ENCODE measurements at places on chromosomes 3 and 15.
A peak's percentile ranks its signal among the peaks of the same experiment; 100 is the strongest.

GRCh38 chr15:34055868-34056595 lies 17.0 kb upstream of the AVEN start:
- DNase-seq: no peak

GRCh38 chr15:55389264-55389607 lies 18.9 kb downstream of the CCPG1 start:
- DNase-seq: no peak

GRCh38 chr3:113151461-113152031 lies 59.8 kb upstream of the BOC start:
- DNase-seq: peak; percentile 70

DNA sequence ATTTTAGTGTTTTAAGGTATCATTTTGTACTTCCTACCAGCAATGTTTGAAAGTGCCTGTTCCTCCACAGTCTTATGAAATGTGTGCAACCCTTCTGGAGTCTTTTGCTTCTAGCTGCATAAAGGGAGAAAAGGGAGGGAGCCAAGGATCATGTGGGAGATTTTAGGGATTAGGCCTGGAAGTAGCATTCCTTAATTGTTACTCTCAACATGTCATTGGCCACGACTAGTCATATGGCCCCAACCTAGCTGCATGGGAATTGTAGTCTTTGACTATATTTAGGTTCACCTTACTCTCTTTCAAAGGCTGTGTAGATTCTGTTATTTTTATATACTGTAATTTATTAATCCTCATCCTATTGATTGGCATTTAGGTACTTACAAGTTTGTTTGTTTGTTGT lies 14.9 kb downstream of the CRTAP start:
- no peak for DNase-seq

- DNase-seq: no peak
Measured at GRCh38 chr3:196965804-196966173, 2.8 kb downstream of the PIGZ start.

DNA sequence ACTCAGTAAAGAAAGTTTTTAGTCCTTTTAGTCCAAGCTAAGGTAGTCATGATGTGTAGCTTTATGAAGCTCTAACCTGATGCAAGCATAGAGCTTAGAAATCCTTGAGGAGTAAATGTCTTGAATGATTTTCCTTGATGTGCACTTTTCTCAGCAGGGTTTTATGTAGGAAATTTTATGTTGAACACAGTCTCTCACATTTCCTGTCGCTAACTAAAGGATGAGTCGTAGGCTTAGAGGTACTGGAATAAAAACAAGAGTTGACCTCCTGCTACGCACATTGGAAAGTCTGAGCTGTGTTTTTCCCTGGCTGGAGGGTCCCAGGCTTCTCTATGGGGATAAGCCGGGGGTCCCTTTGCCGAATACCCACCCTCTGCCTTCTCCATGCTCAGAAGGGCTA lies 34.7 kb upstream of the ZPLD1 start:
- no peak for DNase-seq

DNA sequence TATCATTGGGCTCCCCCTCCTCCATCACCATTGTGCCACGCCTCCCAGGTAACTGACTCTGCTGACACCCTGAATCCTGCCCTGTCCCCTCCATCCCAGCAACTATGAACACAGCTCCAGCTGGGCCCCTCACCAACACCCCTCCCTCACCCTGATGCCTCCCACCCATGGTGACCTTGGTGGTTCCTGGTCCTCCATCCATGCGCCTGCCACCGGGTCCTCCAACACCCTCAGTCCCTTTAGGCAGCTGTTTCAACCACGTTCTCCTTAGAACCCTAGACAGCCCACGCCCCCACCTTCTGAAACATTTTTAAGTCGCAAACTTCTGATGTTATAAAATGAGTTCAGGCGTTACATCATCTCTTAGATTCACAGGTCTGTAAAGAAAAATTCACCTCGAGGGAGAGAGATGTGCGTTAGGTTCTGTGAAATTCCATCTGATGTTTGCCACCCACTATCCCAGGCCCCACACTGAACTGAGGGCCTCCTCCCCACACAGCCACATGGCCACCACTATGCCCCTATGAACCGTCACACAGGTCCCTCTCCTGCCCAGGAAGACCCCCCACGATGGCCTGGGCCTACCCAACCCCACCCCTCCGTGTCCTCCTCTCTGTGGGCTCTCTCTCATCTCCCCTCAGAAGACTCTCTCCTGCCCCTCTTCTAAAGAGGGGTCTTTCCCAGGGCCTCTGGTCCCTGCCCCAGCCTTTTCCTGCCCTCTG lies 29.8 kb downstream of the PCSK6 start:
- no peak for DNase-seq

DNA sequence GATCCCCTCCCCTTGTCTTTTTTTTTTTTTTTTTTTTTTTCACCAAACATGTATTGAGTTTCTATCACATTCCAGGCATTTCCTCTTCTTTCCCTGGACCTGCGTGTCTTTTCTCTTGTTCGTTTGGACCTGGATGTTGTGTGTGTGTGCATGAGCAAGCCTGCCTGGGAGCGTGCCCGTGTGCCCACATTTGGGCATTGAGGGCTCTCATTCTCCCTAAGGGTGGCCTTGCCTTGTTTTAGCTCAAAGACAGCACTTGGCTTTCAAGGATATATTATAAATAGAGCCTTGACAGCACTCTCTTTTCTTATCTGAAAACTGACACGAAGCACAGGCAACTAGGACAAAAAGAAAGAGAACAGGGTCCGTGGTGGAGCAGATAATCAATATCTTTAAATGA lies 39.0 kb upstream of the SLC25A26 start:
- DNase-seq: no peak

- no peak for DNase-seq
Measured at GRCh38 chr3:100047455-100048141, 66.7 kb downstream of the FILIP1L start.

DNA sequence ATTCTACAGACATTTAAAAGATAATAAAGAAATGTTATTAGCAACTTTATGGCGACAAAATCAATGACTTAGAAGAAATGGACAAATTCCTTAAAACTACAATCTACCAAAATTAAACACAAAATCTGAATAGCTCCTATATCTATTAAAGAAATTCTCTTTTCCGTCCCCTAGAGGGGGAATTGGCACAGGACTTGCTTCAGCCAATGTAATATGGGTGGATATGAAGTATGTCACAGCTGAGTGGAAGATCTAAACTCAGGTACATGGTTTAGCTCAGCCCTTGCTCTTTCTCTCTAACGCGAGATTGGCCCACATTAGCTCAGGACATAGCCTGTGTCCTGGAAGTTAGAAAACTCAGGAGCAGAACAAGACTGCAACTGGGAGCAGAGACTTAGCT lies 79.3 kb downstream of the DNAH12 start:
- DNase-seq: no peak

DNA sequence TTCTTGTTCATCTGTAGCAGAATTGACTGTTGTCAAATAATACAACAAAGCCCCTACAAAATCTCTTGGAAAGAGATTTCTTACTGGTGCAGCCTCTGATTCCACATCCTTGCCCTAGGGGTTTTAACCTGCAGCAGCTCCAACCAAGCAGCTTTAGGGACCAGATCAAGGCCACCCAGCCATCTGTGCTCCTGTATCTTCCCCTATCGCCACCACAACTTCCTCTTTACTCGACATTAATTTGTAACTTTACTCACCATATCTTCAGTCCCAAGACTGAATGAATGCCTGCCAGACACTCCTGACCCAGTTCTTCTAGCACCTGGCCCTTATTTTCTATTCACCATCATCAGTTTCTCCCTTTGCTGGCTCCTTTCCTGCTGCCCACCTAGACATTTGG lies 156.6 kb upstream of the IL12A start:
- no peak for DNase-seq

DNA sequence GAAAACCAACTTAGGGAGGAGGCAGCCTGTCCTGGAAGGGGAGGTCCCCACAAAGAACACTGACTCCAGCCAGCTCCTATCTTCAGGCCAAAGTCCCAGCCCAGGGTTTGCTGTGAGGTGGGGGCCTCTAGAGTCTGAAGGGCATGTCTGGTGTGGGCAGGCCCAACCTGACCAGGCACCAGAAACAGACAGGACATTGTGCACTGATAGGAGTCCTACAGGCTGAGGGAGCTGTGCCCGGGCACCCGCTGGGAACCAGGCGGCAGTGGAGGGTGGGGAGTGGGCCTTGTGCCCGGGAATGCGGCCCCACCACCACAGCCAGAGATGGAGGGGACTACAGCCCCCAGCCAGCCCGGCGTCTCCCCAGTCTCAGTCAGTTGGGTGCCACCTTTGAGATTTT lies 161.4 kb downstream of the WNT7A start:
- DNase-seq: no peak

GRCh38 chr3:100402256-100402655 lies 917 bp downstream of the LNP1 start:
- DNase-seq: peak; percentile 21

- DNase-seq: no peak
Measured at GRCh38 chr3:104873331-104873730, 493.4 kb upstream of the ALCAM start.

- no peak for DNase-seq
Measured at GRCh38 chr15:62928242-62928999, 114.1 kb upstream of the TPM1 start.

DNA sequence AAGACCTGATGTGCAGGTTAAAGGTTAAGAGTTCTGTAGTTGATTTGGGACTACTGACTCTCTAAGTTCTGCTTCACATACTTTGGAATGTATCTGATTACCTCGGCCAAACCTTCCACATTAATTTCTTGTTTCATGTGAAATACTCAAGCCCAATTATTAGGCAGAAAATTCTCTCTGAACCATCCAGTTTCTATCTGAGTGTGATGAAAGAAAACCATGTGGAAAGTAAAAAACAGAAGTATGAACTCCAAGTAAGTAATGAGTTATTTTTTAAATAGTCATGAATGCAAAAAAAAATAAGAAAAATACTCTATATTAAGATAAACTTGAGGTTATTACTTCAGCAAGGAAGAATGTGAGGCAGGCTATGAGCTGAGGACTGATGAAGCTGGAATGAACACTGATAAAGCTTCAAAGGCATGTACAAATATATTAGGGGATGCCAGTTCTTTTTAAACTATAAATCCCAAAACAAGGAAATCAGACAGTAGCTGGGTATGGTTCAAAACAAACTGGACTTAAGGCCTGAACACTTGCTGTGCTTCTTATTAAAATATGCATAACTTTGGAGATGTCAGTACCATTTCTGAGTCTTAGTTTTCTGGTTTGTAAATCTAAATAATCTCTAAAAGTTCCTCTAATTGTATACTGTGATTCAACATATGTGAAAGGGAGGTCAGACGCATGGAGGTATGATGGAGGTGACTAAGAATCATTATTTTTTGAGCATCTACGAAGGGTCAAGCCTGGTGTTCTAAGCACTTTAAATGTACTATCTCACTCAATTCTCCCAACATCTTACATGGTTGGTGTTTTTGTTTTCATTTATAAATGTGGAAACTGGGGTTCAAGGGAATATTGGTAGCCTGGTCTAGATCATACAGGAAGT lies 59.6 kb downstream of the COL6A6 start:
- DNase-seq: no peak

GRCh38 chr3:168157099-168157700 lies 61.5 kb upstream of the GOLIM4 start:
- DNase-seq: no peak

DNA sequence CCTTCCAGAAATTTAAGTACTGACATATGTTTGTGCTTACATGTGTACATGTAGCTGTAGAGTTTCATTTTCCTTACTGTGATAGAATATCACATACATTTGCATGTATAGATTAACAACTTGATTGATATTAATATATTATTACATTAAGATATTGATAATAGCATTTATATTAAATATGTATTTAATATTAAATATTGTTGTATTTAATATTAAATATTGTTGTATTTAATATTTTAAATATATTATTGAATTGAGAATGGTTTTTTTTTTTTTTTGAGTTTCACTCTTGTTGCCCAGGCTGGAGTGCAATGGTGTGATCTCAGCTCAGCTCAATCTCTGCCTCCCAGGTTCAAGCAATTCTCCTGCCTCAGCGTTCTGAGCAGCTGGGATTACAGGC lies 76.5 kb downstream of the MYH15 start:
- DNase-seq: no peak

GRCh38 chr3:98240131-98240530 lies 23.9 kb upstream of the OR5H6 start:
- DNase-seq: no peak

DNA sequence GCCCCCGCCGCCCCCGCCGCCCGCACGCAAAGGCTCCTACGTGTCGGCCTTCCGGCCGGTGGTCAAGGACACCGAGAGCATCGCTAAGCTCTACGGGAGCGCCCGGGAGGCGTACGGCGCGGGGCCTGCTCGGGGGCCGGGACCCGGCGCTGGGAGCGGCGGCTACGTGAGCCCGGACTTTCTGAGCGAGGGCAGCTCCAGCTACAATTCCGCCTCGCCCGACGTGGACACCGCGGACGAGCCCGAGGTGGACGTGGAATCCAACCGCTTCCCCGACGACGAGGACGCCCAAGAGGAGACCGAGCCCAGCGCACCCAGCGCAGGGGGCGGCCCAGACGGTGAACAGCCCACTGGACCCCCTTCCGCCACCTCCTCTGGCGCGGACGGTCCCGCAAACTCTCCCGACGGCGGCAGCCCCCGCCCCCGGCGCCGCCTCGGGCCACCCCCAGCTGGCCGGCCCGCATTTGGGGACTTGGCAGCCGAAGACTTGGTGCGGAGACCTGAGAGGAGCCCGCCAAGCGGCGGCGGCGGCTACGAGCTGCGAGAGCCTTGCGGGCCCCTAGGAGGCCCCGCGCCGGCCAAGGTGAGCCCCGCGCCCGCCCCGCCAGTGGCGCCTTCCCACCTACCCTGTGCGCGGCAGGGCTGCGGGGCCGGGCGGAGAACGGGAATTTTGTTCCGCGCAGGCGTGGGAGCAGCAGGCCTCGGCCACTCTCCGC lies 2.4 kb downstream of the SKOR1 start:
- no peak for DNase-seq

DNA sequence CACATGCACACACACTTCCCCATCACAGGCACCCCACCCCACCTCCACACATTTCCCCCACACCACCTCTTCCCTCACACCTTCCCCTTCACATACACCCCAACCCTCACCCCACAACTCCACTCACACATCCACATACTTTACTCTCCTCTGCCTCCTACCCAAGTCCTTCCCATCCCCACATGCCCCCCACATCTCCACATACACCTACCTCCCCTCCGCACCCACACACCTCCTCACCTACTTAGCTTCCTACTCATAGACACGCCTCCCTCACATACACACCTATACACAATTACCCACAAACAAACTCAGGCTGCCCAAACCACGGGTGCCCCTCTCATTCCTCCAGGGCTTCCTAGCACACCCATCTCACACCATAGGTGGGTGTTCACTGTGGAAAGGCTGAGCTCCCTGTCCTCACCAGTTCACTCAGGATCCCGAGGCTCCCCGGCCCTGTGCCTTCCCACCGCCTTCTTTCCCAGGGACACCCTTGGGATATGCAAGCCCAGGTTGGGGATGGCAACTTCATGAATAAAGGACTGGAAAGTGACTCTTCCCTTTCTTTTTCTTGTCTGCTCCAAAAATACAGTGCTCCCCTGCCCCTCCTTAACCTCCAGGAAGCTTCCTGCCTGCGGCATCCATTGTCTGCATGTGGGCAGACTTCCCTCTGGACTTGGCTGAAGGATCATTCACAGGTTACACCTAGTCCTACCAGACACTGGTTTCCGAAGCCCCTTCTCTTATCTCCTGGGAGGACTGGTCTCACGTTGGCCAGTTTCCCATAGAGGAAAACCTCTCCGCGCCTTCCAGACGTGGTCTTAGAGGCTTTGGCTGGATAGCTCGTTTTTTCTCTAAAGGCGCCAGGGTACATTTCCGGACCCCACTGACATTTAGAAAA lies 61.5 kb downstream of the SLCO2A1 start:
- no peak for DNase-seq

Measured in NCI-H1092 (cell line).